Tibial nerve (tissue), 4 donors: ENCODE measurements at places on chromosomes 2 and 18. TPM values are rescaled to one million over a fixed set of nuclear protein-coding genes. Genes with fewer than 3 reads are reported as not detected.

- peaks cover 18% of the 10 kb centered on the region for H3K27me3 ChIP-seq
- no peak within 1 kb of the TSS for H3K27ac ChIP-seq
- no peaks in the 10 kb centered on the region for H3K36me3 ChIP-seq
- H3K4me3 ChIP-seq, result peak within 1 kb of the TSS; percentile 65
Observed at GRCh38 chr2:172102391-172103359, at the start of gene DLX2. TSS of gene DLX2 (minus strand) at chr2:172102900. CDS start at chr2:172102538, 362 bp downstream.

DNA sequence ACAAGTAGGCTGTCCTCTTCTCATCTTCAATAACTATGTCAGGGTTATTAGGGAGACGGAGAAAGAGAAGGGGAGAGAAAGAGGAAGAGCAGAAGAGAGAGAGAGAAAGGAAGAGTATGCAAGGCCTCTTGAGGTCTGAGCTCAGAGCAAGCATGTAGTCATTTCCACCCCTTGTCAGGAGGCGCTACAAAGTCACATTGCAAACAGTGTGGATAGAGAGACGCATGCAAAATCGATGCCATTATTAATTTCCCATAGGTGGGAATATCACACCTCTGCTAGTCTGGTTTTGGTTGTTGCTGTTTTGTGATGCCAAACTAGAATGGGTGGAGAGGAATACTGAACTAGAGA, 24.2 kb upstream of the SERPINE2 start:
- no peak overlapping the region for H3K4me3 ChIP-seq
- H3K27ac ChIP-seq, result no peak overlapping the region
- H3K36me3 ChIP-seq, result no peaks in the 10 kb centered on the region
- no peaks in the 10 kb centered on the region for H3K4me1 ChIP-seq
- no peak for DNase-seq

The MRO gene
- 2.0 TPM for total RNA-seq

The ARHGEF4 gene
- 50.7 TPM for total RNA-seq

The KCNF1 gene
- not detected for total RNA-seq

The RAD51AP2 gene
- total RNA-seq, result not detected
